ENCODE measurements at places on chromosomes 6 and 20.

DNA sequence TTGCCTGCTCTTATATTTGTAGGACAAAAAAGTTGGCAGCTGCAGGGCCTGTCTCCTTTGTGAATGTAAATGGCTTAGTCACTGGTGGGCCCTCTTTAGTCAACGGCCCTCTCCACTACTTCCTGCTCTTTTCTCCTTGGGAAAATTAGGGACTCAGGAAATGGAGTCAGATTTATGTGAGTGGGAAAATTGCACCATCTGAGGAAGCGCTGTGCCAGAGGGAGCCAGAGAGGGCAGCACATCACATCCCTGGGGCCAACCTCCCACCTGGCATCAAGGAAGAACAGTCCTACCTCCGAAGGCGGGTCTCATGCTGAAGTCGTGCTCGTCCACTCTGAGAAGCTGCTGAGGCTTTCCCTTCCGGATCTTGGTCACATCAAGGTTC is 15.6 kb downstream of the GABRR2 start:
- peaks cover 20% of the 10 kb centered on the region for H3K4me1 ChIP-seq
- no peaks in the 10 kb centered on the region for H3K36me3 ChIP-seq
- DNase-seq, result no peak
- H3K27ac ChIP-seq, result no peak overlapping the region

- DNase-seq, result no peak
- H3K27ac ChIP-seq, result no peak overlapping the region
- H3K27me3 ChIP-seq, result no peaks in the 10 kb centered on the region
- peaks cover 18% of the 10 kb centered on the region for H3K4me1 ChIP-seq
- no peak overlapping the region for H3K4me3 ChIP-seq
These were observed 341.9 kb downstream of the ARHGAP18 start for GRCh38 chr6:129368076-129368475.

- no peaks in the 10 kb centered on the region for H3K27me3 ChIP-seq
- DNase-seq, result peak; percentile 20
- peak overlapping the region; percentile 85 for H3K27ac ChIP-seq
- peaks cover 47% of the 10 kb centered on the region for H3K36me3 ChIP-seq
- H3K4me1 ChIP-seq, result peaks cover 82% of the 10 kb centered on the region
- peak overlapping the region; percentile 34 for H3K4me3 ChIP-seq
These were observed 2.7 kb upstream of the SIRPG start for GRCh38 chr20:1660246-1660645.

DNA sequence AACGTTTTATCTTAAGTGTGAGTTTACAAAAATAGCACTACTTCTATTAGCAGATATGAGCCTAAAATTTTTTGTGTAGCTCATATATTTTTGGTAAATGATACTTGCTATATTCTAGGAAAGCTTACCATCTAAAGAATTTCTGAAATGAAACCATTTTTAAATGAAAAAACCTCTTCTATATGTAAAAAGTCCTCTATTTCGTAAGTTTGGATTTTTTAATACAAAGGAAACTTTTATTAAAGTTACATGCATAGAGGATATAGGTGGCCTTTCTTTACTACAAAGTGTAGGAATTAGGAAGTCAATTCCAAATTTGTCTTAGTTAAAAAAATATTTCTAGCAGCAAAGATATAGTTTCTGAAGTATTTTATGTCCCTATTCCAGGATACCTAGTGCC is 18.8 kb downstream of the EFHC1 start:
- no peak overlapping the region for H3K4me3 ChIP-seq
- H3K4me1 ChIP-seq, result no peaks in the 10 kb centered on the region

- no peak overlapping the region for H3K27ac ChIP-seq
- no peak overlapping the region for H3K4me3 ChIP-seq
- H3K27me3 ChIP-seq, result no peaks in the 10 kb centered on the region
- peaks cover 19% of the 10 kb centered on the region for H3K36me3 ChIP-seq
- no peak for DNase-seq
- peaks cover 31% of the 10 kb centered on the region for H3K4me1 ChIP-seq
These were observed 341.2 kb downstream of the CD83 start for GRCh38 chr6:14458669-14459266.

DNA sequence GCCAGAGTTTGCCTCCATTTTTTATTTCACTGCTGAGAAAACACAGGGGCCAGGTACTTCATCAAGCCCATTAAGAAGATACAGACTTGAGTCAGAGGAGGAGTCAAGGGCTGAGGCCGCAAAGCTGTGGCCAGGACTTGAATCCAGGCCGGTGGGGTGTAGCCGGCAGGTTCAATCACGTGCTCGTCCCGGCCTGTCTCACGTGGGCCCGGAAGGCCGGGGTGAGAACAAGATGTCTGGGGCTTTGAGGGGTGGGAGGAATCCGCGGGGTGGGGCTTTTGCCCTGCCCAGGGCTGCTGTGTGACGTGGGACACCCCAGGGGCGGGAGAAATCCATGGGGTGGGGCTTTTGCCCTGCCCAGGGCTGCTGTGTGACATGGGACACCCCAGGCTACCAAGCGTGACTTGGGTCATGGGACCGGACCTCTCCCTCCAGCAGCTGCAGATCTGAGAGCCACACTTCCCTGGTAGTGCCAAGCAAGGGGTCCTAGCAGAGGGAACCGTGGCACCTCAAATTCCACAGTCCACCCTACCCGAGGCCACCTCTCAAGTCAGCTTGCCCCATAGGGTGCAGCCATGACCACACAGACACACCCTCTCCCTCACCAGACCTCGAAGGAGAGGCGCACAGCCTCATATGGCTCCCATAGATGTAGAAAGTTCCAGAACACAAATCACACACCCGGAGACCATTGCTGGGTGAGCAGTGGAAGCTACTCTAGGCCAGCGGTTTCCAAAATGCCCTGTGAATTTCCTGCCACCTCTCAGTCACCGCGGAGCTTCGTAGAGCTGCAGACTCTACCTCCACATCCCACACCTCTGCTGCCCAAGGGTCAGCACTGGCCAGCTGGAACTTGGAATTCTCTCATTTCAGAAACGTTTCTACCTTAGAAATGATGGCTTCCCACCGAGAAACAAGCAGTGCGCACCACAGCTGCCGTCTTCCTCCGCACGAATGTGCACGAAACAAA is 156.1 kb downstream of the DLL1 start:
- H3K27ac ChIP-seq, result no peak overlapping the region
- no peak for DNase-seq
- H3K4me1 ChIP-seq, result no peaks in the 10 kb centered on the region
- no peaks in the 10 kb centered on the region for H3K36me3 ChIP-seq
- no peaks in the 10 kb centered on the region for H3K27me3 ChIP-seq

Data from activated CD8-positive, alpha-beta T cell treated with anti-CD3 and anti-CD28 coated beads, Interleukin-2, amount 10 ng/mL, durations not matched to agents 7 days and 5 days (primary cell).